ENCODE measurements at places on chromosomes 4 and X.

DNA sequence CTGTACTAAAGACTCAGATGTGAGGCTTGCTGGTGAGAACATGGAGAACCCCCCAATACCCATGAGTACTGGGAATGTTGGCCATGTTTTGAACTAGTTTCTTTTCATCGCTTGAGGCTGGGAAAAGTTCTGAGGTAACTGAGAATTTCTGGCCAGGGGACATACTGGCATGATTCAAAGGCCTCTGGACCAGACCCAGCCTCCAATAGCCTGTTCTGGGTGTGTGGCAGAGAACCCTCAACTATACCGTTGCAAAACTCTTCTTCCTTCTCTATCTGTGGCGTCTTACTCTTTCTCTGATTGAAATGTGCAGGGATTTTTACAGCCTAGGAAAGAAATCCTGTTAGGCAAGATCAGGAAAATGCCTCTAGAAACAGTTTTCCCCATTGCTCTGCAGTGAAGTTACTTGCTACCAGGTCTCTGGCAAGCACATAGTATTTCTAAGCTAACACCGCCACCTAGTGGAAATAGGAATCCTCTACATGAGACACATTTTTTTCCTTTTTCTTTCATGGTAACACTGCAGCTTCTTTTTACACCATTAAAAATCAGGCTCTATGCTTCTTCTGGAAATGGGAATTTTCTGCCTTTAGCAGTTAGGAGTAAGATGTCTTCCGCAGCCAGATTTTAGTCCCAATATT lies 170.7 kb upstream of the ZCCHC13 start:
- DNase-seq: no peak

GRCh38 chr4:186693159-186693815 lies 30.4 kb downstream of the FAT1 start:
- DNase-seq: no peak

DNA sequence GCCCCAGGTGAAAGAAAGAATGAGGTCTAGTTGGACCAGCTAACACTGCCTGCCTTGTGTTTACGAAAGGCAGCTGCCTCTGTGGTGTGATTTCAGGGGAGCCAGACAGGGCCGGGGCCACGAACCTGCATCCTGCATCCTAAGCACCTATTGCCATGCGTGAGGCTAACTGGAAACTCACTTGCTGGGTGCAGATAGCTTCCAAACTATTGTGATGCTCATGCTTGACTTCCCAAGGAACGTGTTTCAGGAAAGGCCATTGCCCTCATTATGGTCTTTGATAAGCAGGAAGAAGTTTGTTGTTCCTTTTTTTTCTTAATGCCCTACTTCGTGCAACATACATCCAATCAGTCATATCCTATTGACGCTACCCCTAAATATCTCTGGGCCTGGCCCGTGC lies 2.3 kb upstream of the IRF2 start:
- no peak for DNase-seq

DNA sequence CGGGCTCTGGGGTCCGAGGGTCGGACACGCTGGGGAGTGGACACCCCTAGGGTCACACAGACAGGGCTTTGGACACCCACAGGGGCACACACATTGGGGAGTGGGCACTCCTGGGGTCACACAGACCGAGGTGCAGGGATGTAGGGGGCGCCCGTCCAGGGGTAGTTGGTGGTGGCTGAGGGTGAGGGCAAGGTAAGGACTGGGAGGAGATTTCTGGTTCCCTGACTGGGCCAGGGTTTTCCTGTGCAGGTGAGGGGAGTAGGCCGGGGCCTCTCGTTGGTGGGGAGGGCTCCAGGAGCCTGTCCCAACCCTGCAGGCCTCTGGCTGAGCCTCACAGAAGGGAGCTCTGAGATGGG lies 21.9 kb upstream of the WDR45 start:
- DNase-seq: no peak

DNA sequence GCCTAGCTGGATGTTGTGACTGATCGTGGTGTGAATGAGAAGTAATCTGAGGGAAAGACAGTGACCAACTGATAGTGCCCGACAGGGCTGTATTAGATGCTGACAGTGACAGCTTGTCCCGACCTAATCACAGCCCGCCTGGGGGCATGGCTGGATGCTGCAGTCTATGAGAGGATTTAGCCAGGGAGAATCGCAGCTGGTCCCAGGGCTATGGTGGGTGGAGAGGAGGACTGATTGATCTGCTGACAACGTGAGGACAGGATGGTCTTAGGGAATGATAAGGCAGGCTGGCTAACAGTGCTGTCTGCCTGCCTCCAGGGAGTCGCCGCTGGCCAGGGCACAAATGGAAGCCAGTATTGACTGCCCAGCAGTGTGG lies 621 bp upstream of the SUV39H1 start:
- no peak for DNase-seq

DNA sequence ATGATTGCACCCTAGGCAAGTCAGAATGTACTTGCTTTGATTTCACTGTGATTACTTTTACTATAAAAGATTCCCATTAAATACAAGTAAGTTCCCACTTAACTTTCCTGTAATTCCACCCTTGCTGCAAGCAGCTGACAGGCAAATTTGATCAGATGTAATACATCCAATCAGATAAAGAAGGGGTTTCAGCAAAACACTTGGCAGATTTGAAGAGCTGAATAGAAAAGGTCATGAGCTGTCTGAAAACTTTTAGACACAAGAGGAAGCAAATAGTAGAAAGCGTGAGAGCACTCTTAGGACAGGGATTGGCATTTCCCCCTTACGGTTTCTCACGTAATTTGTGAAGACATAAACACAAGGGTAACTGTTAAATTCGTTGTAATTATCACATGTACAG lies 22.8 kb downstream of the HSD17B13 start:
- DNase-seq: no peak

- no peak for DNase-seq
Observed at GRCh38 chr4:144666539-144667175, 20.7 kb downstream of the HHIP start.

DNA sequence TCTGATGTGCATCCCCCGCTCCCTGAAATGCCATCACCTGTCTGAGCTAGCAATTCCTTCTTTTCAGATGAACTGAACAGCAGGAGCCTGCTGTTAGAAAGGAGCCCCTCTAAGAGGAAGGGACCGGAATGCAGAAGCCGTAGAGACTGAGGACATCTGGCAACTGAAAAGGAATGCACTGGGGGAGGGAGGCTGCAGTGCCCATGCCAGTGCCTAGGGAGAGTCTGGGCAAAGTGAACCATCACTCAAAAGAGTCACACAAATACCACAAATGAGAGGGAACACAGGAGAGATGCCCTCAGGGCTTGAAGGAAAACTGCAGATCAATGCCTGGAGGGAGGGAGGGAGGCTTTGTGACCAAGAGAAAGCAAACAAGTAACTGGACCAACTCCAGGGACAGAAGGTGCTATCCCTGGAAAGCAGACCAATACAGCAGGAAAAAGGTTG lies 93.9 kb upstream of the CBR4 start:
- DNase-seq: no peak

GRCh38 chrX:48511560-48511959 lies 2.8 kb downstream of the PORCN start:
- no peak for DNase-seq

DNA sequence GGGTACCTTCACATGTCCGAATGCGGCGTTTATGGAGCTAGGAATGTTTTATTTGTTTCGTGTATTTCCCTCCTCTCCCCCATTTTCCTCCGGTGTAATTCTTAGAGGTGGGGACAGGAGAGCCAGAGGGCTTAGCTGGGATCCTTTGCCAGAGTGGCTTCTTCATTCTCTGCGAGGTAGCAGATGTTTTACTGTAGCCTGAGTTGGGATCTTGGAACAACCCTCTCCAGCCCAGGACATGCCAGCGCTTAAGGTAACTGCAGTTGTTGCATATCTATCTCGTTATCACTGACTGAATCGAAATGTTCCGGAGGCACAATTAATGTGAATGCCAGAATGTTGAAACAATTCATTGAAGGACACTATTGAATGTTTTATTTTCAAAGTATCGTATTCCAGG lies 59.0 kb upstream of the DYNLT3 start:
- no peak for DNase-seq

- no peak for DNase-seq
Observed at GRCh38 chr4:100948911-100949310, 398.4 kb downstream of the PPP3CA start.

DNA sequence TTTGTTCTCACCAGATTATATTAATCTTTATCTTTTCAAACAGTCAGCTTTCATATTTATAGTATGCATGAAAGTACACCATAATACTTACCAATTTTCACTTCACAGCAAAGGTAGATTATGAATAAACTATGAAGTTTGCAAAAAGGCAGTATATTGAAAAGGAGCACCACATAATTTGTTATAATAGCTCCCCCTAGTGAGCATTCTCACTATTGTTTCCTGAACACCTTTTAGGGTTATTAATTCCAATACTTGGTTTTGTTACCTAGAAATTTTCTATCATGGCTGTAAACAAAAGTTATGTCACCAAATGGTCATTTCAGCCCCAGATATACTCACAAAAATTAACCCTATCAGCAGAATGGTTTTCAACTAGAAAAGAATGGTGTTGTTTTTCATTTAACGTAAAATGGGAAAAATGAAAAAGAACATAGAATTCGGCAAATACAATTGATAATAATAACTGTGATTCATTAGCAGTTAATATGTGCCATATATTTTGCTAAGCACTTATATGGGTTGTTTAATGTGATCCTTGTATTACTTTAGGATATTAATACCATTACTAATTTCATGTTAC lies 30.2 kb upstream of the NKX6-1 start:
- no peak for DNase-seq

GRCh38 chr4:90845777-90846176 lies 718.6 kb downstream of the CCSER1 start:
- no peak for DNase-seq

DNA sequence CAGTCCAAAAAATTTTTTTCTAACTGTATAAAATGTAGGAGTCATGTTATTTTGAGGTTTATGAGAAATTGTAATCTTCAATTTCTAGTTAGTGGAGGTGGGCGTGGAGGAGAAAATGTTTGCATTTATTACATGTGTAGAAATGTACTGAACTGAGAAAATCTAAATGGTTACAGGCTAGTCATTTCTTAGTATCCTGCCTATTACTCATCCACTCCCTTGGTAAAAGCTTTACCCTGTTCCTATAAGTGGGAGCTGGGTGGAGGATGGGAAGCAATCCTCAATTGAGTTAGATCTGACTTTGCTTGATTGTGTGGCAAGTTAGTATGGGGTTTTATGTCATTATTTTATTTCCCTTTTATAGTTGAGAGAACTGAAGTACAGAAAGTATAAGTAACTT lies 73.8 kb downstream of the POLA1 start:
- no peak for DNase-seq

GRCh38 chr4:14184265-14184664 lies 556.7 kb upstream of the BOD1L1 start:
- no peak for DNase-seq

- DNase-seq: no peak
Observed at GRCh38 chr4:48290146-48290772, 20.6 kb upstream of the TEC start.

DNA sequence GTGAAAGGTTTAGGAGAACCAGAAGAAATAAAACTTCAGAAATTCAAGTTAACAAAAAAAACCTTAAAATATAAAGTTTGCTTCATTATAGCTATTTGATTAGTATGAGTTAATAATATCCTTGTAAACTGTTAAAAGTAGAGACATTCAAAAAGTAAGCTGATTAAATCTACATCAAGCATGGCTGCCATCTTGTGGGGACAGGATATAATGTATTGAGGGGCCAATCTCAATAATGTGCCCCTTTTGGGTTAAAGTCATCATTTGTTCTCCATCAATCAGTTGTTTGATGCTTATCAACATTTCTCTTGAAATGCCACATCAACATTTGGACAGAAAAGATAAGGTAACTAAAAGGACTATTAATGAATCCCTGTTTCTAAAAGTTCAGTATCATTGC lies 4.6 kb upstream of the GRID2 start:
- DNase-seq: no peak

DNA sequence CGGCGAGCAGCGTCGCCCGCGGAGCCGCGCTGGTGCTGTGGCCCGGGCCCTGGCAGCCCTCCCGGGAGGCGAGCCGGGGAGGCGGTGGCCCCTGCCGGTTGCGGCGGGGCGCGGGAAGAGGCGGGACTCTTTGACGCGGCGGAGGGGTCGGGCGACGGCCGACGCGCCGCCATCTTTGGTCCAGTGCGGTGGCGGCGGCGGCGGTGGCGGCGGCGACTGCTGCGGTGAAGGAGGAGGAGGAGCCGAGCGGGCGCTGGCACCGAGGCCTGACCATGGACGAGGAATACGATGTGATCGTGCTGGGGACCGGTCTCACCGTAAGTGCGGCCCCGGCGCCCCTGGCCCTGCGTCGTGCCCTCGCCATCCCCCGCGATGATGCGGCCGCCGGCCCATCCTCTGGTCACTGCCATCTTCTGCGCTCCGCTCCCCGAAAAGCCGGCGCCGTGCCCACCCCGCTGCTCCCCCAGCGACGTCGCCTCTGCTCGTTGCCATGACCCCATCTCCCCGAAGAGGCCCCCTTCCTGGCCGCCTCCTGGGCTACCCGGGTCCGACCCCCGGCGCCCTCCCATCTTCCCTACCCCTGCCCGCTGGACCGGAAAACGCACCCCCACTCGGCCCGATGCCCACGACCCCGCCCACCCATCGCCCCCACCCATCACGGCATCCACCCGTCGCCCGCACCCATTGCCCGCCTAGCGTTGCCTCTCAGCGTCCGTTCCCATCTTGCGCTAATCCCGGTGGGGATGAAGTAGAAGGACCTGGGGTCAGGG lies at the start of gene GDI1:
Gene GDI1 (plus strand): TSS at position 172 of the 770 bp plus-strand sequence. CDS start 101 bp downstream, at position 273.
- DNase-seq: no peak

DNA sequence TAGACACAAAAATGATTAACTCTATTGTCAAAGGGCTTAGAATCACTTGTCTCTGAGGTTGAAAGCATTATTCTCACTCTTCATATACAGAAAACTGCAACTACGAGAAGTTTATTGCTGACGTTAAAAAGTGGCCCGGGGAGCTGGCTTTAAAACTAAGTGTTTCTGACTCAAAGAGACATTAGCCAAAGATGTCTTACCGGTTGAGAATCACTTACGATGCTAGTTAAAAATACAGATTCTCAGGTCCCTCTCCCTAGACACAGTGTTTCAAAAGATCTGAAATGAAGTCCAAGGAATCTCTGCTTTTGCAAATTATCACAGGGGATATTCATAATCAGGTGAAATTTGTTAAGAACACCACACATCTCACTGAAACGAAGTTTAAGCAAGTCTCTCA lies 1.2 kb downstream of the GNPDA2 start:
- DNase-seq: no peak

GRCh38 chr4:27176400-27176799 lies 315.8 kb downstream of the STIM2 start:
- DNase-seq: no peak

DNA sequence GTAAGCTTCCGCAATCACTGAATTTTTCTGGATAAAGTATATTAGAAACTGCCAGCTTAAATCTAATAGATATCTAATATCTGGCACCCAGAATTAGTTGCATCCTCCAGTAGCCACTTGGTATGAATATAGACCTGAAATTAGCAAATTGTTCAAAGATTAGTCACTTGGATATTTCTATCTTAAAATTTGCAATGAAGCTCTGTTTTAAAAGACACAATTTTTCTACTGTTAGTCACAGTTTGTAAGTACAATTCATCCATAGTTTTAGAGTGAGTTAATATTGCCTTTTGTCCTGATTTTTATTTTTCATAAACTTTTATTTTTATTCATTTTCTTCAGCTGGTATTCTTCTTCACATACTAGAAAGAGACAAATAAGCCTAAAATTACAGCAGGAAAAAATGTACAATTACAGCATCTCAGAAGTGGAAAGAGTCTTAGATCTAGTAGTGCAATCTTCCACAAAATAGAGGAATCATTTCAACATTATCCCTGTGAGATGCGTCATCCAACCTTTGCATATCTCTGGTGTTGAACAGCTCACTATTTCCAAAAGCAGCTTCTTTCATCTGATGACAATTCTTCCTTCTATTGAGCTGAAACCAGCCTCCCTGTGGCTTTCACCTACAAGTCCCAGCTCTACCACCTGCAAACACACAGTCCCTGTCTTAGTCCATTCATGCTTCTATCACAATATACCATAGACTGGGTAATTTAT lies 190.0 kb upstream of the AR start:
- no peak for DNase-seq
